Stromal cell of bone marrow (primary cell): ENCODE measurements at places on chromosomes 5 and 9.

DNA sequence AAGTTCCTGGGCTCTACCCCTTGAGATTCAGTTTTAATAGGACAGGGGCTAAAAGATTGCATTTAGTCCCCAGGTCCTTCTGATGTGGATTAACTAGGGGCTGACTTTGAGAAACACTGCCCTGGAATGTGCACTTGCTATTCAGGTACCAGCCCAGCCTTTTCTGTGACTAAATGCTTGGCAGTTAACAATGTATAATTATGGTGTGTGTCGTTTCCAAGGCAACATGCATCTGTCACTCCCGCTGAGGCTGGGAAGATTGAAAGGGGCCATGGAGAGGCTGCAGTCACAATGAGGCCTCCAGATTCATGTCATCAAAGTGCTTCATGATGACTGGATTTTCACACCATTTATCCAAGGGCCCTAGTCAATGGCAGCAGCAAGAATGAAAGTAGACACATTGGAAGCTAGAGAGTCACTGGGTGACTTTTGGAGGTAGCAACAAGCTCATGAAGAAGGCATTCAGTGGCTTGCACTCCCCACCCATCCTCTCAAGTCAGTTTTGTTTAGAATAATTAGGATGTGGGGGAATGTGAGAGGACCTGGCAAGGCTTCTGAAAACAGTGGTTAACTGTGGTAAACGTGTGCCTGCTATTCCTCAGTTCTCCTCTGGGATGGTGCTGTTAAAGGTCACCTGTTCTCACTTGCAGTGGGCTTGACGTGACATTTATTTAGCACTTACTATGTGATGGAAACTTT lies 28.3 kb downstream of the RAI14 start:
- no peak for DNase-seq

DNA sequence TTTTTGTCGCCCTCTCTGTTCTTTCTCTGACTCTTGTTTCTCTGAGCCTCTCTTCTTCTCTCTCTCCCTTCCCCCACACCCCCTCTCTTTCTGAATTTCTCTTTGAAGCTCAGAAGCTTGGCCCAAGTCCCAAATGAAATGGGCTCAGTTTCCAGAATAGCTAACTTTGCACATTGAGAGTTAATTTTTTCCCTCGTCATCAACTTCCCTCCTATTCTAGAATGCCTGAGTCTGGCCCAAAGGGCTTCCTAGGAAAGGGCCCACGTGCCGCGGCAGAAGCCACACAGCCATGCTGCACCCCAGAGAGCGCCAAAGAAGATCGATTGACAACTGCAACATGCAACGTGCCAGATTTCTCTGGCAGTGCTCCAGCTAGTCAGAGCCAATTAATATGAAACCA lies 588.8 kb upstream of the KLF4 start:
- no peak for DNase-seq

- no peak for DNase-seq
Measured at GRCh38 chr9:128136816-128137793, 9.6 kb upstream of the PTGES2 start.

- DNase-seq: peak; percentile 74
Measured at GRCh38 chr9:109600142-109600541, 102.0 kb upstream of the PTPN3 start.

- no peak for DNase-seq
Measured at GRCh38 chr9:7542126-7542525, 257.5 kb downstream of the DMAC1 start.

DNA sequence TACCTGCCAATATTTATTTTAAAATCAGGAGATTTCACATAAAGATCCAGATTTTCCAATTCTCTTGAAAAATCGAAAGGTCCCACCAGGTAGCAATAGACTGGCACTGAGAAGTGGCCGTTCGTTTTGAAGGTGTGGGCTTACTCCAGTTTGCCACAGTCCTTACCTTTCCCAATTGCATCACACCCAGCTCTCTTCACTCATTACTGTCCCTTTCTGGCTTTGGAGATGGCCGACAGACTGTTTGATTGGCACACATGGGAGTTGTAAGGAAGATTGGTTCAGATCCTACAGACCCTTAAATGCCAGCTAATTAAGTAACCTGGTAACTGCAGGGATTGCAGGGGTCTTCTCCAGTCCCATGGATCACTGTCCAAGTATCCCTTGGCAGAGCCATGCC lies 68.7 kb upstream of the LARP1 start:
- no peak for DNase-seq

DNA sequence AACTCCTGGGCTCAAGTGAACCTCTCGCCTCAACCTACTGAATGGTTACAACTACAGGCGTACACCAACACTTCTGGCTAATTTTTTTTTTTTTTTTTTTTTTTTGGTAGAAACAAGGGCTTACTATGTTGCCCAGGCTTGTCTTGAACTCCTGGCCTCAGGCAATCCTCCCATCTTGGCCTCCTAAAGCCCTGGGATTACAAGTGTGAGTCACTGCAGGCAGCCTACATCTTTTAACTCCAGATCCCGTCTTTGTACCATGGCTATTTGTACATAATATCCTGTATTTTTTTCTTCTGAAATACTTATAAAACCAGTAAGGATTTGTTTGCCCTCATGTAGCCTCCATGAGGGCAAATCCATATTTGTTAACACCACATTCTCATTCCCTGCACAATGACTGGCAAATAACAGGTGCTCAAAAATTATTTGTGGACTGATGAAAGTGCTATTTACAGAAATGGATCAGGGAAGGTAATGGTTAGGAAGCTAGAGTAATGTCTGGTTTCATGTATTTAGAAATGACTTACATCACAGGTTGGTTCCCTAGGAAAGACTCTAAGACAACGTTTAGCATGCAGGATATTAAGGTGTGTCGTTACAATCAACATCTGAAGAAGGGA lies 51.9 kb upstream of the POU5F2 start:
- DNase-seq: no peak

- peak; percentile 32 for DNase-seq
Measured at GRCh38 chr5:97986069-97986468, 787.4 kb upstream of the RGMB start.

DNA sequence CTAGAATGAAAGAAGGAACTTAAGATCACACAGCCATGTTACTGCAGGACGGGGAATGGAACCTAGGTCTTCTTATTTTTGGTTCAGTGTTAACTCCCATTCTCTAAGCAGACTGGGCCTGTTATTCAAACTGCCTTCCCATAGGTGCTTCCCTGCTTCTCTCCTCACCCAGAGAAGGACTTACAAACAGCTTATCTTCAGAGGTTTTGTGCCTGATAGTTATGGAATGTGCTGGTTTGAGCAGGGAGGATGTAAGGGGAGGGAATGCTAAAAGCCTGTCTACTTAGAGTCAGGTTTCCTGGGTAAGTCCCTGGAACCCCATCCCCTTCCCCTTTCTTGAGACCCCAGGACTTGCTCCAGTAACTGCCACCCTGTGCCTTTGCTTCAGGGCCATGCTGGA lies 4.2 kb upstream of the PSMD5 start:
- no peak for DNase-seq

DNA sequence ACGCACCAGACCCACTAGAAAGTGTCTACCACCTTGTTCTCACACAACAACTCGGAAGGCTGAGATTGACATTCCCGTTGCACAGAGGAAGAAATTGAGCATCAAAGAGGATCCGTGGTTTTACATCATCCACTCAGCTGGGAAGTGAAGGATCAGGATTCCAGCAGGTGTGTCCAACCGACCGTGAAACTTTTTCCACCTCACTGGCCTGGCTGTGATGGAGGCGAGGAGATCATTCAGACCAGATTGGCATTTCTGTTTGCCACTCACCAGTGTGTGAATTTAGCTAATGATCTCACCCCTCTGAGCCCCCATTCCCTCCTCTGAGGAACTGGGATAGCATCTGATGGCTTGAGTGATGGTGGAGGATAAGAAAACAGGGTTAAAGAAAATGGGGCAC lies 46.7 kb upstream of the CPLX2 start:
- DNase-seq: no peak

- no peak for DNase-seq
Measured at GRCh38 chr9:130835441-130836298, 616 bp downstream of the ABL1 start.

DNA sequence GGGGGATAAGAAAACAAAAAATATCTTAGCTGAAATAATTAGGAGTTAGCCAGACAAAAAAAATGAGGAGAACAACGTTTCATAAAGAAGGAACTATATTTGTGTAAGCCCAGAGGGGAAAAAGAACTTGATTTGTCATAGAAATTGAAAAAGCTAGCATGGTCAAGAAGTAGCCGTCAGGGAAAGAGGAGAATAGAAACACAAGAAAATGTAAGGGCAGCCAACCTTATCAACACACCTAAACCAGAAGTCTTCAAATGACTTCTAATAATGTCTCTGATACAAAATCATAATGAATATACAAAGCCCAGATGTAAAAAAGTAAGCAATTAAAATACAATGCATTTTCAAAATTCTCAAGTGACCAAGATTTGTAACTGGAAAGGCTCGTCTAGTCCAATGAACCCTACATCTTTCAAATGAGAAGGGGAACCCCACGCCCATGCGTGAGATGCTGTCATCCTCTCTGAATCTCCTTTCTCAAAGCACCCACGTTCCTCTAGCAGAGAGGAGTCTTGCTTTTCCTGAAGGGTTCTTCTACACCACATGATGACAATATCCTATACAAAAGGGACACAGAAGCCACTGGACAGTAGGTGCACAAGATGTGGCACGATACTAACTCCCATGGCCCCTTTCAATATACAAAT lies 103.7 kb downstream of the ARL15 start:
- no peak for DNase-seq

DNA sequence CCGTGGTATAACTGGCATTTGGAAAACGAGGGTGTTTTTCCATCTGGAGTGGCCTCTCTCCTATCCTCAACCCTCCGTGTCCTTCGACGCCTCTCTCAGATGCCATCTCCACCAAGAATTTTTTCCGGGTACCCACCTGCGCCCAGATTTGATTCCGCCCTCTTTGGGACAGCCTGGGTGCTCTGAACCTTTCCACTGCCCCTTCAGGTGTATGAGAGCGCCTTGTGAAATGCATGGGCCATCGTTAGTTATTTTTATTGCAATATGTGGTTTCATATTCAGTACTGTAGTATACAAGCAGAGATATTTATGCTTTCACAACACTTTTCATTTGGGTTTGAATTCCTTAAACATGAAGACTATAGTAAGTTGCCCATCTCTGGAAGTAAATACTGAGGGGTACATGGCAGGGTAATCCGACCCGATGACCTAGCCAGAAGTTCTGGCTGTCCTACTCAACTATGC lies 78.2 kb upstream of the IFNE start:
- no peak for DNase-seq

DNA sequence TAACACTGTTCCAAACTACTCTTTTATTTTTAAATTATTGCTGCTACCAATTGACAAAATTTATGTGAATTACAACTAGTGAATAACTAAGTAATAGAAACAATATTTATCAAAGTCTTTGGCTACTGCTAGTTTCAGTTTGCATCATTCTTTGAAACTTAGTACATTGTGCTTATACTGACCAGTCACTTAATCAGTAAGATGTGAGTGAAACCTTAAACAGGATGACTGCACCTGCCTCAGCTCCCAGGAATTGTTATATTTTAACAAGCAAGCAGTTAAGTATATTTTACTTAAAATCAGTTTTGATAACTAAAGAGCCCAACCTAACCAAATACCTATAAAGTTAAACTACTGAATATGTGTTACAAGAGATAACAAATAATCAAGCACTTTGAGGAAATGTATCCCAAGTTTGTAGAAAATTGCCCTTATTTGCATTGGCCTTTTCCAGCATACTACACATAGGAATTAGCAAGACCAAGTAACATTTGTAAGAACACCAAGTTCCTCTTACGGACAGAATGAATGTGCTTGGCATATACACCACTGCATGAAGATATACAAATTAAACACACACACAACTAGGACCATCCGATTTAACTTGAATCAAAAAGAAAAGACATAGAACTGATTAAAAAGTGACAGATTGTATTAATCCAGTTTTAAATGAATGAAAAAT lies 545.5 kb upstream of the DAB2 start:
- no peak for DNase-seq

- no peak for DNase-seq
Measured at GRCh38 chr5:172380987-172381643, 73.2 kb downstream of the SH3PXD2B start.

DNA sequence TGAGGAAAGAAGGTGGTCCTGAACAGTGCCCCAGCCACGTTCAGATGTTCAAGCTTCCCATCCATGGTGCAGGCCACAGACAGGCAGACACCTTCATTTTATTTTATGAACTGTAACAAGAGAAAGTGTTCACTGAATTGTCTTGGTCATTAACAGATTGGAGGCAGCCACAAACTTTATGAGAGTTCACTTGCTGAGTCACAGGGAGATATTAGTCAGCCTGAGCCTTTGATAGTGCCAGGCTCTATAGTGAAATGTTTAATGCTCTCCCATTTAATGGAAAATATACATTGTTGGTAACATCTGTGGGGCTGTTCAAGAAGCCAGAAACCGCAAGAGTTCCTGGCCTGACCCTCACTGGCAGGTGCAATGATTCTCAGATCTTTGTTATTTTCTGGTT lies 237.0 kb downstream of the TENT4A start:
- no peak for DNase-seq

DNA sequence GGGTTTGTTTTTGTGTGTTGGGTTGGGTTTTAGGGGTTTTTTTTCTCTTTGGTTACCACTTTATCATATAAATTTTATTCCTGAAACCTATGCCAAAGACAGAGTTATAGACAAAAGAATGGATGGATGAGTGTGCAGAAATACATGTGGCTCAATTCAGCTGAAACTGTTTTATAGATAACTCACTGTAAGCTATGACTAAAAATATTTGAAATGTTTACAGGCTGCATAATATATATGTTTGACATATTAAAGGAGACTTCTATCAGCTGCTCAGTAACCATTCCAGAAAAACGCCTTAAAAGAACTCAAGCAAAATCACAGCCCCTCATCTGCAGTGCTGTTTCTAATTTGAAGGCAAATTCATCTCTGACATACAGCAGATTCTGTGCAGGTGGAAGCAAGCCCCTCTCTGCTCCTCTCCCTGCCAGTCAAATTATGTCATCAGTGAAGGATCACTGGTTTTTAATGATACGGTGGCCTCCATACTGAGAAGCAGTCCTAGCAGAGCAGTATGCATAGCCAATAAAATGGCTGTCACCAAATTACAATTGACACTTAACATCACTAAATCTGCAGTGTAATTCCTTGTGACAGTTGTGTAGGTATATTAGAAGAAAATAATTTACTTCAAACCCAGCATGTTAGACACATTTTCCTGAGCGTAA lies 301.6 kb downstream of the NR2F1-AS1 start:
- no peak for DNase-seq

DNA sequence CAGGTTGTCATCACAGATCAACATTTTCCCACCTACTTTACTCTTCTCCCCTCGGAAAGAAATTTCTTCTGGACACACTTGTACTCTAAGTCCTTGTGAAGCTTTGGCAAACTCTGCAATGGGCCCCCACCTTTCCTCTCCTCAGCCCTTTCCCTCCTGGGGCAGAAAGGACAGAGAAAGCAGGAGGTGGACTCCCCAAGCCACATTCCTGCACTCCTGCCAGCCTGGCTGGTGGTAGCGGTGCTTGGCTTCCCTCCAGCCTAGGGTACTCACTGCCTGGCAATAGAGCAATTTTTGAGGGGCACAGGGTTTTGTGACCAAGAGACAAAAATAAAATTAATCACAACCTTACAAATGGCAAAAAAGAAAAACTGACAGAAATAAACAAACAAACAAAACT lies 451.4 kb downstream of the ZSWIM6 start:
- DNase-seq: no peak

GRCh38 chr5:76601470-76601869 lies 21.7 kb downstream of the F2RL2 start:
- DNase-seq: peak; percentile 61

GRCh38 chr9:96505316-96505991 lies 55.5 kb downstream of the HABP4 start:
- peak; percentile 48 for DNase-seq
